ENCODE measurements at places on chromosomes 12 and 14.

DNA sequence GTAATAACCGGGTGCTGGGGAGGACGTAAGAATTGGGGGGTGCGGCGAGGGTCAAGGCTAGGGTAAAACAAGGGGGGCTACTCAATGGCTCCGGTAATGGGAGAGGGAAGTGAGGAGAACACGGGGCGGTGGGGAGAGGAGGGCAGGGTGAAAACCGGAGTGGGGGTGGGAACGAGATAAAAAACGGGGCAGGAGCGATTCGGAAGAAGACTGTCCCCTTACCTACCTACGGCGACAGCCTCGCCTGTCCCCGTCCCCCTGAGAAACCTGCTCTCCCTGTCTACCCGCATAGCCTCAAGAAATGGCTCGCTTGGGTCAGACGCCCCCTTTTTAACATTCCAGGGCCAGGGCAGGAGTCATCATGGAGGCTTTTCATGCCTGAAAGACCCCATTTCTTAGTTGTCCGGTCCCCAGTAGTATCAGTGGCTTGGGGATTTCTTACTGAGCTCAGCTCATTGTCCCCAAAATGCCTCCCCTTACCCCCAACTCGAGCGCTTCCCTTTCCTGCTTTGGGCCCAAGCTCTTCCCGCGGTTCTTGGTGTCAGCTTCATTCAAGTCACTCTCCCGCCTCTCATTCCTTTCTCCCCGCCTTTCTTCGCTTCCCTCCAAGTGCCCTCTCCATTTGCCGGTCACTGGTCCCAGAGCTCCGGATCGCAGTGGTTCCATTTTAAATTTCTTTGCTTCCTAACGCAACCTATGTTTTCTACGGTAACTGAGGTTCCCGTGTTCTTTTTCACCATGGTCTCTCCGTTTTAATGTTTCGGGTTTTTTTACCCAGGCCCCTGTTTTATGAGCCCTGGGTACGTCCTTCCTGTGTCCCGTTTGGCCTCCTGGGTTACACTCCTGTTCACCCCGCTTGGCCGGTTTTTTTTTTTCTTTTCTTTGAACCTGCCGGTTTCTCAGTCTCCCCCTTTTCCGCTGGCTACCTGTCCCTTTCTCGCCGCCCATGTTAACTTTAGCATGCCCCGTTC lies 1.2 kb upstream of the WSB2 start:
- no peak for DNase-seq

GRCh38 chr12:107655281-107656065 lies 30.1 kb upstream of the PWP1 start:
- no peak for DNase-seq

DNA sequence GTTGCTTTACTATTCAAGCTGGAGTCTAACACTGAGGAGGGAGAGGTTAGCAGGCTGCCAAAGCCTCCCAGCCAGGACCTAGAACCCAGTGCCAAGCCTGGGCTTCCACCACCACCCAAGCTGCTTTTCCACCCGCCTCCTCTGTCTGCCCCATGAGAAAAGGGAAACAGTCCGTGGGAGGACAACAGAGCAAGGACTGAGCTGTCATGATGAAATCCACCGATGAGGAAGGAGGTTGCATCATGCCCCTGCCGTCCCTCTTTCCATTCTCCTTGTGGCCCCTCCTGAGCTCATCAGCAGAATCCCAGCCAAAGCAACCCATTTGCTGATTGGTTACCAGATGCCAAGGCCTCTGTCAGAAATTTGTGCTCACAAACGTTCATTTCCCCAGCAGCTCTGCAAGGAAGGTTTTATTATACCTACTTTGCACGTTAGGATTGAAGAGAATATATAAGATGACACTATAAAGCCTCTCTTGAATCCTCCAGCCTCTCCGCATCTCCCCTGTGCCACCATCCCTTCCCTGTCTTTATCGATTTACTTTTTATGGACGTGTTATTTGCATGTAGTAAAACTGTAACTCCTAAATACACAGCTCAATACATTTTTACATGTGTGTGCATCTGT lies 6.3 kb upstream of the SERPINA1 start:
- DNase-seq: no peak

- DNase-seq: no peak
These were observed 28.8 kb upstream of the CEP83 start for GRCh38 chr12:94488463-94488862.

GRCh38 chr12:54282949-54283593 lies 2.5 kb downstream of the HNRNPA1 start:
- no peak for DNase-seq

All from stimulated activated CD4-positive, alpha-beta T cell treated with anti-CD3 and anti-CD28 coated beads, Interleukin-2, amount 100 ng/mL, for 4 hours (primary cell).